IPS-NIHi11 (cell line): ENCODE measurements at places on chromosomes 5 and 9.

GRCh38 chr5:179768326-179769085, 25.3 kb upstream of the LTC4S start:
- peak; percentile 47 for DNase-seq

DNA sequence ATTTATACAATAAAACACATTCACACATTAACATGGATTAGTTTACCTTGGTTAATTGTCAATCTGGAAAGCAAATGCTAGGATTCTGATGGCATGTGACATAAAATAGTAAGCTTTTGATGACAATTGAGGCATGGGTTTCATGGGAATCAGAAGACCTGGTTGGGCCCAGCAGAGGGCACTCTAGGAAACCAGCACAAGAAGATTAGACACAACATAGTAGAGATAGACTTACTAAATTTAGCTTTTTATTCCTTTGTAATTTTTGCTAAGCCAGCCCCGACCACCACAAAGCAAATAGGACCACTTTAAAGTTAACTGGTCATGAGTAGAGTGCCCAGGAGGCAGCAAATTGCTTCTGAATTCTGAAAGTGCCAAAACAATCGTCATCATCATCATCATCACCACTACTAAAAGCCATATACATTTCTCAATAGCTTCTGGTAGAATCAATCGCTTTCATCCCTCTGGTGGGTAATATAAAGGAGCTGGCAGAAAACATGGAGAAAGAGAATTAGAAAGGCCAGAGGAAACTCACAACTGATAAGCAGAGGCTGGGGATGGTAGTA, 163.2 kb downstream of the ARRDC3 start:
- peak; percentile 44 for DNase-seq

DNA sequence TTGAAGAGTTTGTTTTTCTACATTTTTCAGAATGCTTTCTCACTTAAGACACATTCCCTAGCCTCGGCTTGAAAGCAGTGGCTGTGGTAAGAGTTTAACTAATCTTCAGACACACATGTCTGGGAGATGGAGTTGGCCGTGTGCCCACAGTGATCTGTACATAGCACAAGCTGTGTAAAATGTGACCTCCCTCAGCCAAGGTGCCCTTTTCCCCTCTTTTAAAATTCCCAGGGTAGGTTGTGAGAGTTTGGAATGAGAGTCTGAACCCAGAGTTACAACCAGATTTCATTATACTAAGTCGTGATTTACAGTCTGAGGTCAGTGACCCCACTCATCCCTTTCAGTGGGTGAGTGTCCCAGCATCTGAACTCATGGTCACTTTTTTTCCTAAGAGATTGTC, 230.4 kb downstream of the DOCK8 start:
- DNase-seq, result no peak

GRCh38 chr5:6715271-6715670, 2.0 kb downstream of the TENT4A start:
- no peak for DNase-seq

DNA sequence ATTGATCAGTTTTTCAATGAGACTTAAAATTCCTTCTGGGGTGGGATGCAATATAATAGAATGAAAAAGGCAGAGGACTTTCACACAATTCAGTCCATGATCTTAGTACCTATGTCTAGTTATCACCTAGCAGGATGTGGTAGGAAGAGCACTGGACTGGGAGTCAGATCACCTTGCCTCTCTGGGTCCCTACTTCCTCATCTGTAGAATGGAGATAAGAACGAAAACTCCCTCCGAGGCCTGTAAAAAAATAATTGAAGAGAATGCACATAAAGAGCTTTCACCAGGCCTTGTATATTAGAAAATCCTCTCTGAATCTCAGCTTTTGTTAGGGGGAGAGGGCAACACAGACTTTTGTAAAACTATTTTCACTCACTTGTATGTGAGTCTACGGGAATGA, 681 bp upstream of the TMEFF1 start:
- no peak for DNase-seq

DNA sequence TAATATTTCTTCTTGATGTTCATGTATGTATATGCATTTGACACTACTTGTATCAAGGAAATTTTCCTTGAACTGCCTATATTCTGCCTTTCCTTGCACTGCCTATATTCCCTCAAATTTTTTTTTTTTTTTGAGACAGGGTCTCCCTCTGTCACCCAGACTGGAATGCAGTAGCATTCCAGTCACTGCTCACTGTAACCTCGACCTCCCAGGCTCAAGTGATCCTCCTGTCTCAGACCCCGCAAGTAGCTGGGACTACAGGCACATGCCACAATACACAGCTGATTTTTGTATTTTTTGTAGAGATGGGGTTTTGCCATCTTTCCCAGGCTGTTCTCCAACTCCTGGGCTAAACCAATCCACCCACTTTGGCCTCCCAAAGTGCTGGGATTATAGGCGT, 4.1 kb downstream of the HMGCS1 start:
- DNase-seq, result no peak

DNA sequence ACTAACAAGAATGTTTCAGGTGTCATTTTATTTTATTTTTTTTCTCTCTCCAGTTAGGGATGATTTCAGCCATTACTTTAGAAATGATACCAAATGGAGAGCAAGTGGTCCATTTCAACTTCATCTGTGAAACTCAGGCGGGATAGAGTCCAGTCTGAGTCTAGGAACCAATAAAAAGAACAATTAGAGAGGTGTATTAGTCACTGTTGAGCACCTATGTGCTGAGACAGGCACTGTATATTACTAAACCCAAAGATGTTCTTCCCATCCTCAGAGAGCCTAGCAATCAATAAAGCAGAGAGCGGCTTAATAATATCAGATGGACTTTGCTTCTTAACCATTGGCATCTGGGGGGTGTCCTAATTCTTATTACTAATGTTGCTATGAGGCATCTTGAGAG, 410.3 kb upstream of the SLC24A2 start:
- no peak for DNase-seq

DNA sequence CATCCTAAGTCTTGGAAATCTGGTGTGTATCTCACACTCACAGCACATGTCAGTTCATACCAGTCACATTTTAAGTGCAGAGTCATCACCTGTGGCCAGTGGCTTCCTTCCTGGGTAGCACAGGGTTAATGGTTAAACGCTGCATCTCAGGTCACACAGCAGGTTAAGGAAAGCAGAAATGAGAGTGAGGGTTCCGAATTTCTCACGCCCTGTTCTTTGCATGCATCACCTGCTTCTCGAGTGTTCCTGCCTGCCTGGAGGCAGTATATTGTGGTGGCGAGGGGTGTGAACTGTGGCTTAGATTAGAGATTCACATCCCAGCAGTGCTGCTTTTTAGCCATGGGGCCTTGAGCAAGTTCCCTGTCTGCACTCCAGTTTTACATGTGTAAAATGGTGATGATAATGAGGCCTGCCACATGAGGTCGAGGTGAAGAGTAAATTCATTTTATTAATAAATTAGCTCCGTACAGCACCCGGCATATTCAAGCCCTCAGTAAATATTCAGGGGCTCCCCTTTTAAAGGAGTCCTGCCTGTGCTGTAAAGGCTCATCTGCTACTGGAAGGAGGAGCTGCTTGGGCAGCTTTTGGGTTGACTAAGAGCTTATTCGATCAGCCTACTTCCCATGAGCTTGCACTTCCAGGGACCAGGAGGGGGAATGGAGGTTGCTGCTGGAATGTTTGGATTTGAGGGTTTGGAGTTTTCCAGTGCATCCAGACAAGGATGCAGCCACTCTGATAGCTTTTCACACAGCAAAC, 61.1 kb upstream of the SAP30L start:
- DNase-seq, result no peak

GRCh38 chr5:66877843-66878242, 281.6 kb downstream of the MAST4 start:
- no peak for DNase-seq

- no peak for DNase-seq
Observed at GRCh38 chr5:123235781-123236180, 146.7 kb downstream of the PRDM6 start.
